NCI-H446 treated with DMSO at 0.1 percent for 48 hours (cell line): ENCODE measurements at places on chromosomes 7 and 10.

DNA sequence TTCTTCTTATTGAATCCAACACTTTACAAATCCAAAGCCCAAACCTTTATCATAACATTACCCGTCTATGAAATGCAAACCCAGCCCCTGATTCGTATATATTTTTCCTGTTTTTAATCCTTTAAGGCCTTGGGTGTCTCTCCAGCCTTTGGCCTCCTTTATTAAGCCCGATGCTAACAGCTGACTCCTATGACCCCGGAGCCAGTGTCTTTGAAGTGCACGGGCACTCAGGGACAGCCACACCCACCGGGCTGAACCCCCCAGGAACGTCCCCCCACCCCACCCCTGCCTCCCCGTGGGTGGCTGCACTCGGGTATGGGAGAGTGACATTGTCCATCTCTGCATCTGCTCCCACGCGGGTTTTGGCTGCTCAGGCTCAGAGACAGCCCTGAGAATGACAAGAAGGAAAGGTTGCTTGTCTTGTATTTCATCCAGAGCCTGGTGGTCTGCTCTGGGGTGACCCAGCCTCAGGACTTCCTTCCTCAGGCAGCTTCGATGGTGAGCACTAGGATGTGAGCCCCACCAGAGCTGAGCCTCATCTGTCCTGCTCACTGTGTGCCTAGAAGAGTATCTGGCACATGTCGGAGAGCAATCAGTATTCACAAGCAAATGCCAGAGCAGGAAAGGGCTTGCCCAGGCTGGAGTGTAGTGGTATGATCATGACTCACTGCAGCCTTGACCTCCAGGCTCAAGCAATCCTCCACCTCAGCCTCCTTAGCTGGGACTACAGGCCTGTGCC, 210.4 kb downstream of the SKIDA1 start:
- no peak for DNase-seq

DNA sequence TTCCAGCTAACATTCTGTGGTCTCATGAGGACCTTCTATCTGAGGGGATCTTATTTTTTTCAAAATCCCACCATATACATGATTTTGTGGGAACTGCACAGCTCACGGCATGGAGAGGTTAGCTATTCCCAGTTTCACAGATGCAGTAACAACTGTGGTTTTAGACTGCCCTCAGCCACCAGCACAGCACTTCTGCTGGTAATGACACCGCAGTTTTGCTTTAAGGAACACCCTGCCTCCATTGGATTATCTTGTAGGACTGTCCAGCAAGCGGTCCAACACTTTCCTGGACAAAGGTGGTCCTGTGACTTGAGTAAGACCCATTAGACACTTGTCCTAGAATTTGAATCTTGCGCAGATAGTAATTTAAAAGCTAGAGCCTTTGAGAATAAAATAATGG, 65.3 kb upstream of the SMNDC1 start:
- DNase-seq = no peak

DNA sequence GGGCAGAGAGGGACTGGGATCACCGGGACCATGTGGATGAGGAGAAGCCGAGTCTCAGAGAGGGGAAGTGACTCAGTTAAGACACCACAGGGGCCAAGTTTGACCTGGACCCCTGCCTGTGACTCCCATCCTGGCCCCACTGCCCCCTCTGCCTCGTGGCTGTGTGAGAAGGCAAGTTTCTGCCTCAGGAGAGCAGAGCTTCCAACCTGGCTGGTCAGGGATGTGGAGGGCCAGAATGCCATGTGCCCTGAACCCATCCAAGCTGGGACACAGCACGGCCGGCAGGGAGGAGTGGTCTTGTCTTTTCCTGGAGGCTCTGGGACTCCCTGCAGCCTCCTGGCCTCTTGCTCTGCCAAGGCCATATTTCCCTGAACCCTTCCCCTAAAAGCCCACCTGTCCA, 19.5 kb downstream of the WDFY4 start:
- no peak for DNase-seq

GRCh38 chr7:156606691-156607331, 33.8 kb upstream of the RNF32 start:
- DNase-seq = no peak

DNA sequence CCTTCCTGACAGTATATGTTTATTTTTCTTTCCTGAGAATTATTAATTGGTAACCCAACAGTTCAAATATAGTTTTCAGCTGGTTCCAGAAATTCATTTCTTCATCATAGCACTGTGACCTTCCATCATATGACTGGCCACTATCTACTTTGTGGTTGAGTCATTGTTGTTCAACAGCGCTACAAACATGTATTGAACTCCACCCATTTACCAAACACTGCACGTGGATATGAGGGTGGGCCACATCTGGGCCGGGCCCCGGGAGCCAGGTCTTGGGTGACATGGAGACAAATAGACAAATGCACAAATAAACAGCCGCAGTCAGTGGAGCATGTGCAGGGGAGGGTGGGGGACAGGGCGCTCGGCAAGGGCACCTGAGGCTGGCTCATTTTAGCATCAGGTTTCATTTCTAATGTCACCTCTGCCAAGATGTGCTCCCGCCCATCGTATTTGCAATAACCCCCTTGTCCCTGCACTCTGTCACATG, 24.0 kb upstream of the EEPD1 start:
- no peak for DNase-seq

DNA sequence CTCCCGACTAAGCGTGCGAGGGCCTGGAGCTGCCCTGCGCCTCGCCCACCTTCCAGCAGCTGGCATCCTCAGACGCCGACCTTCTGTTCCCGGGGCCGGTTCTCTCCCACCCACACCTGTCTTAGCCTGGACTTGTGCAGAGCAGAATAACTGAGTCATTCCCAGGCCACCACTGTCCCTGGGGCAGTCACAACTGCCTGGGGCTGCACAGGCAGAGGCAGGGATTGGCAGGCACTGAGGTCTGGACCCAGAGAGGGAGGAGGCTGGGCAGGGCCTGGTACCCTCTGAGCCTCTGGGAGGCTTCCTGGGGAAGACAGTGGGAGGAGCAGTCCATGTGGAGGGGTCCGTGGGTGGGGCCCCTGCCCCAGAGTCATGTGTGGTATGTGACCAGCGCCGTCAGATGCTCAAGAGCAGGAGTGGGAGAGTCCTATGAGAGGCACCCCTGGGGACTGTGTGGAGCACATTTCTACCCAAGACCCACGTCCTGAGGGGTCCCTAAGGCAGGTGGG, 74.3 kb downstream of the NKX6-2 start:
- no peak for DNase-seq

GRCh38 chr7:16356301-16356958, 64.9 kb downstream of the CRPPA start:
- DNase-seq = no peak

- DNase-seq = no peak
These were observed 27.8 kb downstream of the A1CF start for GRCh38 chr10:50857579-50857978.

DNA sequence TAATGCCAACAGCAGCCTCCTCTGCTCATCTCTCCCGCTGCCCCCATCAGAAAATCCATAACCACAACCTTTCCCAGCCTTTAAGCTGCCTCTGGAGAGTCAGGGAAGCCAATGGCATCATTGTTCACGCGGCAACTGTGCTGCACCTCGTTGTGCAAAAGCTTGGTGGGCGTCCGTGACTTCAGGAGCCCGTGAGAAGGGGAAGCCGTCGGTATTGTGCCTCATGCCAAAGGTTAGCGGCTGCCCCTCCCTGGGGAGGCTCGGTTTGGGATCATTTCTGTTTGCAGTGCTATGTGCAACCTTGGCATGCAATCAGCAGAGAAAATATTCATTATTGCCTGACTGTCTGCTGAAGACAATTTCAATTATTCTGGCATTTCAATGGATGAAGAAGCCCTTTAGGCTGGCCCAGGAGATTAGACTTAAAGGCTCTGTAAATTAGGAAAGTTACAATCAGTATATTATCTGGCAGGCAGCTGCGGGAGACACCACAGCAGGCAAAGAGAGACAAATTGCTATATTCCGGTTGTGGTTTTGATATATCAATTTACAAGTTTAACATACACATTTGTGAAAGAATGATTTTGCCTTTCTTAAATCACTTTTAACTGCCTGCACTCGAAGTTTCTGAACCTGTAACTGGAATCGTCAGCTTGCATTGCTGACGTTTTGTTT, 244.5 kb downstream of the GATA3 start:
- DNase-seq = no peak

DNA sequence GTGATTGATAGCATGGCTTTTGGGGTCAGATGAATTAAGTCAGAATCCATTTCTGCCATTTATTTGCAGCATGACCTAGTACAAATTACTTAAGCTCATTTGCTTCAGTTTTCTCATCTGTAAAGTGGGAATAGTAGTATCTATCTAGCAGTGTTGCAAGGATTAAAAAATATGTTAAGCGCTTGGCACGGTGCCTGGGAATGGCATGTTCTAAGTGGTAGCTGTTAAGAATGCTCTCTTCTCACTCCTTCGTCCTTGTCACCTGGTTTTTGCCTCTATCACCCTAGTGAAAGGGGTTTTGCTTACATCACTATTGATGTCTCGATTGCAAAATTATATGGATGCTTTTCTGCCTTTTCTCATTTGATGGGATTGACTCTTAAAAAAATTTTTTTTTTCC, 7.4 kb downstream of the TMEM248 start:
- DNase-seq = no peak

GRCh38 chr10:129617768-129618167, 150.7 kb downstream of the MGMT start:
- DNase-seq = no peak

DNA sequence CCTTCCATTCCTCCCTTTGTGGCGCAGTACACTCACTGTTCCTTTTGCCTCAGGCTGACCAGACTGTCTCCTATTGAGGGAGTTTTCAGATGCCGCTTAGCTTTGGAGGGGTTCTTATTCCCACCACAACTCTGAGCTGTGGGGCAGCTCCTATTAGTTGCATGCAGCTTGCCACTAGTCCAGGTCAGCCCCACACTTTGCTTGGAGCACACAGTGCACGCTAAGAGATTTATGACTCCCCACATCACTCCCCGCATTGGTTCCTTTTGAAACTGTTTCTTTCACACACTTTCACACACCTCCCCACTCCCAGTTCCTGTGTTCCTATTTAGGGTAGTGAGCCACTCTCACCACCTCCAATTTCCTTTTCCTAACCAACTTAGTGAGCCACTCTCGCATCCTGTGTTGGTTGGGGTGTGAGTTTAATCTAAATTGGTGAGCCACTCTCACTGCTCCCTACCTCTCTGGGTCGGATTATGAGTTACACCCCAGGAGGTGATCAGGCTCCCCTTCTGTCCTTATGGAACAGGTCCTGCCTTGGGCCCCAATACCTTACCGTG, 10.4 kb upstream of the ZNF485 start:
- no peak for DNase-seq

- DNase-seq = no peak
These were observed 96.9 kb upstream of the HABP2 start for GRCh38 chr10:113455947-113456346.

- DNase-seq = no peak
These were observed 22.5 kb downstream of the LRRC27 start for GRCh38 chr10:132354356-132355094.
